K562 (cell line): ENCODE measurements at places on chromosomes 7 and 10. TPM values are rescaled to one million over a fixed set of nuclear protein-coding genes. Genes with fewer than 3 reads are reported as not detected.

DNA sequence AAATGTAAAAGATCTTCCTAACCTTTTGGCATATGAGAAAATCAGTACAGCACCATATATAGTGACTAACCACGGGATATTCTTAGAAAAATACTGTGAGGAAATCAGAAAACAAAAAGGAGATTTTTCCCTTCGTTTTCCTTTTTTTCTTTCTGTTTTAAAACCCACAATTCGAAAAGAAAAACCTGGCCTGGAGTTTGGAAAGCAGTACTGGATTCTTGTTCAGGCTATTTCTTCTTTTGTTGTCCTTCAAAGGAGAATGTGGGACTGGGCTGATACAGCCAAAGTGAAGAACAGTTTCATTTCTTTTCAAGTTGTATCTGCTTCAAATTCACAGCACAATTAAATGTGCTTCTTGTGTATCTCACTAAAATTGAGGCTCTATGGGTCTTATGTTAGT, 156.8 kb upstream of the PHYHIPL start:
- DNase-seq: no peak

- no peak for DNase-seq
These were observed 53.5 kb upstream of the SEMA3E start for GRCh38 chr7:83702446-83702845.

DNA sequence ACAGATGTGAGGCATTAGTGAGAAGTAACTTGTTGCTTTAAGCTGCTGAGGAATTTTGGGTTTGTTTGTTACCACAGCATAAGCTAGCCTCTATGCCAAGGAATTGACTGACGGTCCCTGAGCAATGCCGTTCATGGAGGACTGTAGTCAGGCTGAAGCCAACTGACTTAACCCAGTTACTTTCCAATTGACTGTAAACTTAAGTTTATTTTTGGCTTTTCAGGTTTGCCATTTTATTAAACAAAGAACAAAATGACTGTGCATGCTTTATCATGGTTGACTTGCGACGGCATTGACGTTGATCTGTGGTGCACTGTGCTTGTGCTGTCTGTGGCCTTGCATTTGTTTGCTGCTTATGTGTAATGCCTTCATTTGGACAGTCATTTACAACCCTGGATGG, 53.5 kb downstream of the DNAJB9 start:
- no peak for DNase-seq

DNA sequence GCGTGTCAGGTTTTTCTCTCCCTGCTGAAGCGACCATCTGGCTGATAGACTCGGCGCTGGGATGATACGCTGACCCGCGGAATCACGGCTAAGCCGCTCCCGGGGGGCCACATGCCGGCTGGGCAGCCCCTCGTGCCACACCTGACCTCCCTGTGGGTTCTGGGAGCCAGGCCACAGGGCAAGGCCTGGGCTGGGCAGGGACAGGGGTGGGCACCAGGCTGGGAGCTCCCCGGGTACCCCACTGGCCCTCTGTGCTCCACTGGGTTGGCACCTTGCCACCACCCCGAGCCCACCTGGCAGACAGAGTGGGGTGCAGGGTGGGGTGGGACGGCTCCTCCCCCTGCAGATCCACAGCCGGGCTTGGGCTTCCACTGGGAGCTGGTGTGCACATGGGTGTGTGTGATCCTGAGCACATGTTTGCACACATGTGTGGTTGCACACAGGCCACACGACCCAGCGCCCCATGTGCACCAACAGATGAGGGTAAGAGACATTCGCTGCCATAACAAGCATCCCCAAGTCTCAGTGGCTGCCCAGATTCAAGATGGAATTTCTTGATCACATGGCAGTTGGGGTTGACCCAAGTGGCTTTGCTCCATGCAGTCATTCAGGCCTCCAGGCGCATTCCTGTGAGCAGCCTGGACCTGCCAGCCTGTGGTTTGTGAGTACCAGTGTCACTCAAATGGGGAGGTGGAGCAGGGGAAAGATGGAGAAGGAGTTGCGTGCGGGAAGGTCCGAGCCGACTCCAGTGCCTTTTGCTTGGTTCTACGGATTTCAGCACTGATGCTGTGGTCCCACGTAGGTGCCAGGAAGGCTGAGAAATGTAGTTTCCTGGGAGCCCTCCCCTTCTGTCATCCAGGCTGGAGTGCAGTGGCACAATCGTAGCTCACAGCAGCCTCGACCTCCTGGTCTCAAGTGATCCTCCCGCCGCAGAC, 79.7 kb downstream of the UNCX start:
- DNase-seq: no peak

DNA sequence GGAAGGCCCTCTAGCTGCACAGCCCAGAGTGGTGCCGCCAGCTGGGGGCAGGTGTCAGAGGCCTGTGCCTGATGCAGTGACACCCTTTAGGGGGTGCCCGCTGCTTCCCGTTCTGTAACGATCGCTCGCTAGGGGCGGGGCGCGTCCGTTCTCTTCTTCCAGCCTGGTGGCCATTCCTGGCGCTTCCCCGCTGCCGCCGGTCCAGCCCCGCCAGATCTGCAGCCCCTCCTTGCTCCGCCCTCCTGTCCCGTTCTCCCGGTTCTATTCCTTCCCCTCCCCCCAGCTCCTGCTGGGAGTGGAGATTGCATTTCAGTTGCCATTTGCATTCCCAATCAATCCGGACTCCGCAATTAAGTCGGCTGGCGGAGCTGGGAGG, 39.2 kb downstream of the AGAP3 start:
- no peak for DNase-seq

DNA sequence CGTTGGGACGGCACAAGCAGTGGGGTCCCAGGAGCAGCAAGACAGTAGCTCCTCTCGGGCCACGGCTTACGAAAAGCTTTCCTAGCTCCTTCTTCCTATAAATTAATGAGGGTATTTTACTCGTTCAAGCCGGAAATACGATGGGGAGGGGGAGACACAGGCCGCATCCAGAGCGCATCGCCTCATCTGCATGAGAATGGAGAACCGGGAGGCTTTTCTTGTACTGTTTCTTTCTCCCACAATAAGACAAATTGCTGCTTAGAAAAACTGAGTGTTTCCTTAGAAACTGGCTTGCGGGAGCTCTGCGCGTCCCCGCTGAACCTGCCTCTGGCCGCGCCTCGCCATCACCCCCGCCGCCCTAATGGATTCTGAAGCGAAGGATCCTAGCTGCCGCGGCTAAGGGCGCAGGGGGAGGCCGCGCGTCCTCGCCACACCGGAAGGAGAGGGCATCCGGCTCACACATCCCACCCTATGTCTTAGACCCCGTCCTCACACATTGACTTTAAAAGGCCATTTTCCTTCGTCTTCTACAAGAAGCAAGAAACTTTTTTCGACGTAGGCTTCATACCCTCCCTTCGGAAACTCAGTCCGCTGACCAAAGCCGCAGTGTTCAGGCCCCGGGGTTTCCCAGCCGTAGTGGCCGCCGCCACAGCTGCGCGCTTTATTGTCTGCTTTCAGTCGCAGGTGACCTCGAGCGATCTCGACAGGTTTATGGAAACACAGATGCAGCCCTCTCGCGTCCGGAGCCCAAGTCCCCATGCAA, 8.8 kb downstream of the NXPH1 start:
- no peak for DNase-seq

- no peak for DNase-seq
These were observed 71.6 kb upstream of the BAIAP2L1 start for GRCh38 chr7:98472521-98472954.

DNA sequence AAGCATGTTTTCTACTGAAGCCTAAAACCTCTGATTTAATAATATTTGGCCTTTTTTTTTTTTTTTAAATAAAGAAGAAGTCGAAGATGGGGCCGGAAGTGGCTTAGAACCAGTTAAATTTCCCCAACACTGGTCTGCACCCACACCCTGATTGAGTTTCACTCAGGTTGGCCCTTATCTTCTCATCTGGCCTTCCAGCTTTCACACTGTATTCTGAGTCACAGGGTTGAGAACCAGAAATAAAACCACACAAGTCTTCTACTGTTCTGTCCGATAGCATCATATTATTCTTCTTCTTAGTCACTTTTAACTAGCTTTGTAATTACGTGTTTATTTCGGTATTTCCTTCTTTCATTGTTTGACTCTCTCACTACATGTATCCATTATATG, 9.9 kb downstream of the ZNF365 start:
- no peak for DNase-seq

DNA sequence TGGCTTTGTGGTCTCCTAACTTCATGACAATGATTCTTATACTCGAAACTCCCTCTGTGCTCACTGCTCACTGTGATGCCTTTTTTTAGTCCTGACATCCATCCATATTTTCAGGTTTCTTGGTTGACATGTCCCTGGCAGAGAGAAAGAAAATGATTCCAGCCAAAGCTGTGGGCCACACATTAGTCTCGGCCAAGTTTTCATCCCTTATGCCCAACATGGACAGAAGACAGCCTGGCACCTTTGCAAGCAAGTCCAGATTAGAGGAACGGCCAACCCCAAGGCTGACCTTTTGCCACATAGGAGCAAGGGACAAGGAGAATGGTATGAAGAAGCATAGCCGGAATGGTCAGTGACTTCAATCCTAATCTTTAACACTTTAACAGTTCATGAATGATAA, 8.7 kb upstream of the OPALIN start:
- no peak for DNase-seq

Gene C7orf33
- 0.30 TPM in 1 of 2 replicates, not detected in the other for polyA plus RNA-seq

GRCh38 chr7:128435327-128435686, 20.4 kb upstream of the HILPDA start:
- no peak for DNase-seq

Gene IDI2
- polyA plus RNA-seq: not detected in 2 replicates

Gene PPRC1
- 24.1 and 27.4 TPM in 2 replicates for polyA plus RNA-seq

DNA sequence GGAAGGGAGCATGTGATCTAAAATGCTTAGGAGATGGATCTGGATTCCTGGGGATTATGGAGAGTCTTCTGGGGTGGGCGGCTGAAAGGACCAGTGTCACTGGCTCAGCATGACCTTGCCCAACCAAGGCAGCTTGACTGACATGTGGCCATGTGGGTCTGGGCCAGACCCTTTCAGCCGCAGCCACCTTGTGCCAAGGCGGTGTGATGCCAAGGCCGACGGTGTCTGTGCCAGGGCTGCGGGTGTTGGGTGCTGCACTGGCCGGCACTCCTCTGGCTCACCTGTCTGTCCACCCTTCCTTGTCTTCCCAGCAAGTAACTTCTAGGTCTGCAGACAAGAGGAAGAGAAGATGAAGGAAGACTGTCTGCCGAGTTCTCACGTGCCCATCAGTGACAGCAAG, 8.8 kb downstream of the DEPP1 start:
- no peak for DNase-seq

Gene C7orf25
- polyA plus RNA-seq: 1.3 and 5.5 TPM in 2 replicates

Gene SLC26A5
- polyA plus RNA-seq: not detected in 2 replicates

Gene CHAT
- polyA plus RNA-seq: not detected in 2 replicates

GRCh38 chr7:93245525-93246432, 13.6 kb downstream of the VPS50 start:
- DNase-seq: peak; percentile 22

- no peak for DNase-seq
These were observed 51.4 kb downstream of the PKD1L1 start for GRCh38 chr7:47896809-47897423.

Gene NODAL
- polyA plus RNA-seq: not detected in 2 replicates

Gene FASTK
- 150 and 181 TPM in 2 replicates for polyA plus RNA-seq

DNA sequence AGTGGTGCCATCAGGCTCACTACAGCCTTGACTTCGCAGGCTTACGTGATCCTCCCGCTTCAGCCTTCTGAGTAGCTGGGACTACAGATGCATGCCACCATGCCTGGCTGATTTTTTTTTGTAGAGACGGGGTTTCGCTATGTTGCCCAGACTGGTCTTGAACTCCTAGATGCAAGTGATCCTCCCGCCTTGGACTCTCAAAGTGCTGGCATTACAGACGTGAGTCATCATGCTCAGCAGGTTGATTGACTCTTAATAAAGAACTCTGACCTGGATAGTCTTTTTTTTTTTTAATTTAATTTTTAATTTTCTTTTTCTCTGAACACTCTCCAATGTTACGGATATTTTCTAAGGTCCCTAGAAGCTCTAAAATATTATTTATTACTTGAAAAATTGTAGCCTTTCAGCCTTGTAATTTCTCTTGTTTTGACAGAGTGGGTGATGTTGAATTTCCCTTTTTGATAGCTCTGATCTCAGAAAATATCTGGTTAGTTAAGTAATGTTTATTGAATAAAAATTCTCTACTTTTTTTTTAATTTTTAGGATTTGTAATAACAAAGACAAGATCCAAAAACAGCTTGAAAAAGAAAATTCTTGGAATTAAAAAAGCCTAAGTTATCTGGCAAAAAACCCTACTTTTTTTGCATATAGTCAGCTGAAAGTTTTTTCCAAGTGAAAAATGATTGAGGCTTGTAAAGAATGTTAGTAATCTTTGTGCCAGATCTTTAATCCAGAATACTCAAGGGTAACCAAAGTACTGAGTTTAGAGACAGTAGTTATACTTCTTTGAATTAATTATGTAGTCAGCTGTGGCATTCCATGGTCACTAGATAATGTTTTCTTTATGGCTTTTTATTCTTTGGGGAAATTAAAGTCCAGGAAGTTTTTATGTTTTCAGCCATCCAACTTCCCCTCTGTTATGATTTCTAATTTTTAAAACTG, 26.7 kb downstream of the TBC1D12 start:
- no peak for DNase-seq

Gene NUP205
- 167 and 174 TPM in 2 replicates for polyA plus RNA-seq

GRCh38 chr7:26492816-26493215, 201.2 kb downstream of the SNX10 start:
- no peak for DNase-seq

GRCh38 chr10:35462491-35462934, 126.2 kb downstream of the CCNY start:
- no peak for DNase-seq

Gene CRYGN
- polyA plus RNA-seq: not detected in 2 replicates

Gene ABCA13
- polyA plus RNA-seq: 0.24 and 0.36 TPM in 2 replicates

DNA sequence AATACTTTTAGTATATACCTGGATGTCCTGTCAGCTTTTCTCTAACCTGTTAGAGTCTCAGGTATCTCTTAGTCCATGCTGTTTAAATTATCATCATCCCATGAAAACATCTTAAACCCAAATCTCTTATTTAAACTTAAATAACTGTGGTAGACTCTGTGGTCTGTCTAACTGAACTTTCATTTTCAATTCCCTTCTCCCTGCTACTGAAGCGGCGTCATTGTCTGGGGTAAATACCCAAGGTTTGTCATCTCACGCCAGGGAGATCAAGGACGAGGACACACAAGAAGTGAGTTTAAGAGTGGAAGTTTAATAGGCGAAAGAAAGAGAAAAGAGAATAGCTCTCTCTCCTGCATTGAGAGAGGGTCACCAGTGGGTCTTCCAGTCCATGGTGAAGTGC, 804.4 kb upstream of the CELF2 start:
- DNase-seq: no peak

Gene AKR1C3
- polyA plus RNA-seq: 9.7 and 10.0 TPM in 2 replicates

DNA sequence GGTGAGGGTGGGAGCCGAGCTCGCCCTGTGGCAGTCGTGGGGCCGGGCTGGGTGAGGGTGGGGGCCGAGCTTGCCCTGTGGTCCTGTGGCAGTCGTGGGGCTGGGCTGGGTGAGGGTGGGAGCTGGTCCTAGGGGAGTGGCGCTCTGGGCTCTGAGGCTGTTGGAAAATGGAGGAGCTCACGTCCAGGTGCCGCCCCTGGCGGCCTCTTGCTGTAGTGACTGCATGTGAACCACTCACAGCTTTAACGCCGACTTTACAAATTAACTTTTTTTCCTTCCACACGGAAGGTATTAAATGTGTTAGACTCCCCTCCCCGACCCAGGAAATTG, 312.6 kb downstream of the WDR37 start:
- peak; percentile 69 for DNase-seq
